Bone marrow (tissue), 2 donors: ENCODE measurements at places on chromosomes 12 and 14.

DNA sequence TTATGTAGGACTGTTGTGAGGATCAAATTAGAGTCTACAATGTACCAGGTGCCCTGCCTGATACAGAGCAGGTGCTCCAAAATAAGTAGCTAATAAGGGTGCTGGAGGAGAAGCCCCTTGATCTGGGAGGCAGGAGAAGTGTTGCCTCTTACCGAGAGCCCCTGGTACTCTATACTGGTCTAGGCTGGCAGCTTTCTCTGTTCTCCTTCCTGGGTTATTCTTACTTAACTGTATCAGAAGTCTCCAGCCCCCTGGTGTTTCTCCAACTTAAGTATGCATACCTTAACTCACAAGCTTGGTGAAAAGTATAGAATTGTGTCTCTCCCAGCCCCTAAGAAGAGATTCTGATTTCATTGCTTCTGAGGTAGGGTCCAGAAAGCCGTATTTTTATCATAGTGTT lies 254.9 kb downstream of the LRIG3 start:
- DNase-seq, result no peak

GRCh38 chr14:66369157-66369697 lies 116.9 kb upstream of the CCDC196 start:
- DNase-seq, result no peak

GRCh38 chr14:58815161-58815701 lies 177.5 kb downstream of the DACT1 start:
- no peak for DNase-seq

DNA sequence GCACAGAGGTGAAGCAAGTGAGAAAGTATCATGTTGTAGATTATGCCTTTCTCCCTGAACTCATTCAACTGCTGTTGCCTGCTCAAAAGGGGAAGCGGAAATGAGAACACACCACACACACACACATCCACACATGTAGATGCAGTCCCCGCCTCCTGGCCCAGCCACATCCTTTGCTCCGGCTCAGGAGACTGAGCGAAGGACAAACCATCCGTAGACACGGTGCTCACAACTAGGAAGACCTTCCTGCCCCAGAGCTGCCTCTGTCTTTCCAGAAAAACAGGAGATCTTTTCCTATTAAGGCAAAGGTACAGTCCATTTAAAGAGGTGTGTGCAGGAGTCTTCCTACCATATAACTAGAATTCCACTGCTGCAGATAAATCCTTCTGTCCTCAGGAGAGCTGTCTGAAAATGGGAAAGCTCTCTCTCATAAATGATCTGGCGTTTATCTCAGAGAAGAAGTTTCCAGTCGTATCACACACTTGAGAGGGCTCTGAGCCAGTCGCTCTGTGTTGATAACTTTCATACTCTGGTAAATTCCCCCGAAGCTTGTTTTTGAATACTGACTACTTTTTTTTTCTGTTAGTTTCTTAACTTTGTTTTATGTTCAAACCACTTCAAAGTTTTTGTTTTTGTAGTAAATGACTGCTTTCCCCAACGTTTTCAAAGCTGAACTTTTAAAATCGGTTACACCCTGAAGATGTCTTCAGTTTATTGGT lies at the start of gene TESPA1:
TESPA1 (minus strand) TSS at position 105 of the 719 bp plus-strand sequence. CDS start 10,200 bp downstream, outside the sequence.
- DNase-seq, result peak; percentile 26

DNA sequence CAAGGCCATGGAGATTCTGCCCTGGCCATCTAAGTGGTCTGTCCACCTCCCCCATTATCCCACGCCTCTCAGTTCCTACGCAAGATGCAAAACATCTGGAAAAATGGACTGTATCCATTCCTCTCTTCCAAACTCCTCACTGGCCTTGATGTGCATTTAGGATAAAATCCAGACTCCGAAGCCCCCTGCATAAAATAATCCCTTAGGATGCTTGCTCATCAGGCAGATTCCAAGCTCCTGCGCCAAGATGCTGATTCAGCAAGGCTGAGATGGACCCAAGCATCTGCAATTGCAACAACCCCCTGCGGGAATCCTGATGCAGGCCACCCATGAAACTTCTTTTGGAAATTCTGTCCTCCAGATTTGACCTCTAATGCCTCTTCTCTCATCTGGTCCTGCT lies 81.6 kb downstream of the SPRING1 start:
- no peak for DNase-seq

- DNase-seq, result no peak
Measured at GRCh38 chr14:61493239-61493638, 171.9 kb downstream of the PRKCH start.

DNA sequence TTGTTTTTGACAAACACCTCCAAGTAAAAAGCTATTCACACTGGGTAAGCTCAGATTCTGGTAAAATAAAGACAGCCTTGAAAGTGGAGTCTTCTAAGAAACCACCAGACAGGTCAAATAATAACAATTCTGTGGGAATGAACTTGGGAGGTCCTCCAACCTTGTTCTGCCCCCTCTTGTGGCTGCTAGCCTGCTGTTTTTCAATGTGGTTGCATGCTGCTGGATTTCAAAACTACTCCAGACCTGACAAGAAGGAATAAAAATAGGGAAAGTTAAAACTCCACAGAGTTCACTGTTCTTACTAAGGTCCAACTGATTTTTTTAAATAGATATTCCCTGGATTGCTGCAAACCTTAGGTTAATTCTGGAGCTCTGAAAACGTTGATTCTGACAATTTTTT lies 32.2 kb upstream of the RIN3 start:
- DNase-seq, result no peak

GRCh38 chr12:26936559-26937442 lies 980 bp downstream of the INTS13 start:
- DNase-seq, result peak; percentile 36

DNA sequence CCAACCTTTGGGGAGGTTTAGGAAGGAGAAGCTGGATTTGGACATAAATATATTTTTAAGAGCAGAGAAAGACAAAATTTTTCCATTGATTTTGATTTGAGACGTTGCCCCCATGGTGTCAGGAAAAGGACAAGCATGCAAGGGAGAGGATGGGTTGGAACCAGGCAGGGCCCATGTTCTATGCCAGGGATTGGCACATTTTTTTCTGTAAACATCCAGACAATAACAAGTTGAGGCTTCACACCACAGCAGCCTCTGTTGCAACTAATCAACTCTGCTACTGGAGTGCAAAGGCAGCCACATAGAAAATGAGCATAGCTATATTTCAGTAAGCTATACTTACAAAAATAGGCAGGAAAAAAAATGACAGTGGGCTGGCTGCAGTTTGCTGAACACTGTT lies 44.7 kb downstream of the NR1H4 start:
- DNase-seq, result no peak

- no peak for DNase-seq
Measured at GRCh38 chr14:31781578-31781977, 220.4 kb downstream of the NUBPL start.

DNA sequence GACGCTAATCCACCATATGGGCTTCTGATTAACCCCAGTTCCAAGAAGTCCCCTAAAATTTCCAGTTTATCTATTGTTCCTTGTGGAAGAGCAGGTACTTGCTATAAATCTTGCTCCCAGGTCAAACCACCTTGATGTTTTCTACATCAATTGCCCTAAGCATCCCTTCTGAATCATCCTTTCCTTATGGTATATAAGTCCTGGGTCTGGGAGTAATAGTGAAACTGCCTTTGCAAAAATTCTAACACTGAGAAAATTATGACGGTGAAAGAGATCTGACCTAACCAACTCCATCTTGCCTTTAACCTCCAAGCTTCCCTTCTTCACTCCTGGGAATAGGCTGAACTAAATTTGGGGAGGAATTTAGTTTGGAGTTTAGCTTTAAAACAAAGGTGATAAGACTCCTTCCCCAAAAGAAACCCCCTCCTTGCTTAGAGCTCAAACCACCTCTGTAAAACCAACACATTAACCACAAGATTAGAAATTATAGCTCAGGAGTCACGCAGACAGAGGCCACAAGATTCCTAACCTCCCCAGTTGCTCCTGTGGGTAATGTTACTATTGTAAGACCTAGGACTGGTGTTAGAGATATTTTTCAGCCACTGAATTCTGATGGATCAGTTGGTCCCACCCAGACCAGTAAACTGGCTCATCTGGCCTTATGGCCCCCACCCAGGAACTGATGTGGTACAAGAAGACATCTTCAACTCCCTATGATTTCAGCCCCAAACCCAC lies 33.8 kb upstream of the DTX1 start:
- no peak for DNase-seq

- DNase-seq, result no peak
Measured at GRCh38 chr12:53204351-53204750, 2.7 kb downstream of the ITGB7 start.

DNA sequence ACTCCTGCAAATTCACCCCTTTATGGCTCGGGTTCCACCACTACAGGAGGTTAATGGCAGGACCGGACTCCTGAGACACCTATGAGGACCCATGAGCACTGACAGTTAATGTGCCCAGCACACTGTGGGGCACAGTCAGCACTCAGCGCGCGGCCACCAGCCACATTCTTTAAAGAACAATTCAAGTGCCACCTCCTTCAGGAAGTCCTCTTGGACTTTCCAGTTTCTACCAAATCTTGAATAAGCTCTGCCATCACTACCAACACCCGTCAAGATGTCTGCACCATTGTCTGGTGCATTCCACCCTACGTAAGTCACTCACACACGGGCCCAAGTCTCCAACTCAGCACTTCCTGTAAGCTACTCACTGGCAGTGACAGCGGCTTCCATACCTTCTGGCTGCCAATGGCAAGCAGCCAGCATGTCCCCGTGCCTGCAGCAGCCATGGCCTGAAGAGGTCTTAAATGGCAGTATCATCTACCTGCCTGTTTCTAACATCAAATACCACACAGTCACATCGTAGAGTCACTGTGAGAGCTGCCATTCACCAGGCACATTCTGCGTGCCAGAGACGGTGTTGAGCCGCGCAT lies 48.5 kb downstream of the CDC42BPB start:
- DNase-seq, result no peak

DNA sequence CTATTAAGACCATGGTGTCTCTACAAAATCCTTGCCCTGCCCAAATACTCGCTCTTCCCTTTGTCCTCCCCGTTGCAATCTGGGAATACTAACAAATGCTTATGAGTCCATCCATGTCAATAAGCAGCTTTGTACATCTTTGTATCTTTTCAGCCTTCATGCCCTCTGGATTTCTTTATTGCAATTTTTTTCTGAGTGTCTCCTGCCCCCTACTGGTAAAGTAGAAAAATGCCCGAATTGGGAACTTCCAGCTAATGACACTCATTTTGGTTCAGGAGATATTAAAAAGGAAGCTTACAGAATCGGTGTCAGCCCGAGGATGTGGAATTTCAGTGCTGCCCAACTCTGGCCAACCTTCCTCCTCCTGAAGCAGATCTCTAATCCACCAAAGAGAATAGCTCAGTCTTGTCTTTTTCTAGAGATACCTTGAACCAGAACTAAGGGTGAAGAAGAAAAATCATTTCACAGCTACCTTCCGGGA lies 46.0 kb downstream of the SH2B3 start:
- peak; percentile 62 for DNase-seq

DNA sequence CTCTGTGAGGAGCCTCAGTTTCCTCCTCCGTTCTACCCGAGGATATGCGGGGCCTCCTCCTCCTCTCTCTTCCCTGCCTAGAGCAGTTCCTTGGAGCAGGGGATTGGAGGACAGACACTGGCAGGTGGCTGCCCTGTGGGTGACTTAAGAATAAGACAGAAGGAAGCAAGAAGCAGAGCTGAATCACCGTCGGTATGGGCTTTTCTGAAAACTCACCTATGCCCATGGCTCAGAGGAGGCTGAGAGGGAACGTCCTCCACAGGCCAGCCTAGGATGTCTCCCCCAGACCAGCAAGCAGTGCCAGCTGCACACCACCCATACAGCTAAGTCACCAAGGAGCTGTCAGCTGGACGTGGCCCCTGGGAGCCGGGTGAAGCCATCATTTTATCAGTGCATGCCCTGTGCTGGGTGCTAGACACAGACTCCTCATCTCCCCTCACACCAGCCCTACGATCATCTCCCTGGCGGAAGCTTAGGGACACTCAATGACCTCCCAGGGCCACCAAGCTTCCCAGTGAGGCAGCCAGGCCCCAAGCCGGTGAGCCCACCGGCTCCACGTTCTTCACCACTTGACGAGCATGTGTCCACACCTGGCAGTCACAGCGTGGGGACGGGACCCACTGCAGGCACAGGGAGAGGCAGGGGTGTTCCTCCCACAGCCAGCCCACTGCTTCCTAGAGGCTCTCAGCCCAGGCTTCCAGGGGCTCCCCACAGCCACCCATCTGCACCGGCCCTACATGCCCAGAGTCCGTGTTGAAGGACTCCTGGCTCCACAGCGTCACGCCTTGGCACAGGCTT lies 21.4 kb downstream of the ITPK1 start:
- no peak for DNase-seq

DNA sequence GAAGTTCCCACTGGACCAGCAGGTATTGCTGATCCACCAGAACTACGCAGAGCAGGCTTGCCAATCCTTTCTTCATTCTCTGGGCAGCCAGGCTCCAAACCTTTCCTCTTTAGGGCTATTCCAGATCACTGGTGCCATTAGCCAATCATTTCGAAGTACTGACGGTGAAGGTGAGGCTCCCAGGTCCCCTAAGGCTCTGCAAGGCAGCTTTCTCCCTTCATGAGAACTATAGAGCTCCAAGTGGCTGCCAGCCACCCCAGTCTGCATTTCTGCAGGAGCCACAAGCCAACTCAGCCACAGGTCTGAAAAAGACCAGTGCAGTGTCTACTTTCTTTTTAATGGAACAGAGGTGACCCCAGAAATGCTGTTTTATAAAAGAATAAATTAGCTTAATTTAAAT lies 48.7 kb downstream of the RAB35 start:
- DNase-seq, result no peak

DNA sequence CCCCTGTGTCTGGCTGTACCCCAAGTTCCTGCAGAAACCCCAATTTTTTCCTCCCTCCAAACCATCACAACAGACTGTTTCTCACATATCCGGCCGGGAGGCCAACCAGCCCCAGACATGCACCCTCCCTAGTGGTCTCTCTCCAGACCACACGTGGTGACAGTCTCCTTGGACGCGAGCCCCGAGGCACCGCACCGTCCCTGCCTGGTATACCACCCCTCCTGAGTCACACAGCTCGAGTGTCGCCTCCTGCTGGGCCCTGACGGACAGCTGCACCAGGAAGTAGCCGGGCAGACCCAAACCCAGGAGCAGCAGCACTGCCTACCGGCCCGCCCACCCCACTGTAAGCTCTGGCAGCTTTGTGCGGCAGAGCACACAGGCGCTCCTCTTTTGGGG lies 97.4 kb downstream of the RFLNA start:
- DNase-seq, result peak; percentile 31

- no peak for DNase-seq
Measured at GRCh38 chr14:88505621-88506020, 49.2 kb downstream of the PTPN21 start.

DNA sequence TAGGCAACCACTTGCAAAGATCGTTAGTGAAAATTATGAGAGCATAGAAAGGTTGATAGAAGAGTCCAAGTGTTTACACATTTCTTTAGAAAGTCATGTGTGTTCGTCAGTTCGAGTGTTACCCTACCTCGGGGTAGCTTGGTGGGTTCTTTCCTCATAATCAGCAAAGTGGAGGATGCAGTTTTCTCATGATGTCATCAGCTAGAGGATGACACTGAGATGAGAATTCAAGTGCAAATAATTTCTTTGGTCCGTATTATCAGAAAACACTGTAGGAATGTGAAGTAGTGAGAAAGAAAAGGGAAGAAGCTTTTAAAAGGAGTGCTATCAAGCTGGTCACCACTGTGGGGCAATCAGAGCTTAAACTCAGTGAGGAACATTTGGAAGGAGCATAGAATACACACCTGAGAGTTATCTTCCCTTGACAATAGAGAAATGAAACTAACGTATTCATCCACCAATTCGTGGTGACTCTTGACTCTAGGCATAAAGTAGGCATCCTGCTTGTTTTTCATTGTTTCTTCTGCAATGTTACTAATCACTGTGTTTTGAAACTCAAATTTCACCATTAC lies 1340.9 kb upstream of the TMEM132C start:
- DNase-seq, result no peak
